ENCODE measurements at places on chromosomes 11 and 22. TPM values are rescaled to one million over a fixed set of nuclear protein-coding genes. Genes with fewer than 3 reads are reported as not detected.

The SOX10 gene
- total RNA-seq: not detected

The C11orf86 gene
- total RNA-seq: not detected

The CECR2 gene
- not detected for total RNA-seq

The ACR gene
- not detected for total RNA-seq

The VWCE gene
- total RNA-seq: 12.5 TPM

The RHOD gene
- 1.5 TPM for total RNA-seq

The KRTAP5-2 gene
- not detected for total RNA-seq

Measured in activated CD8-positive, alpha-beta memory T cell treated with anti-CD3 and anti-CD28 coated beads for 36 hours (primary cell).